Stimulated activated CD4-positive, alpha-beta T cell treated with anti-CD3 and anti-CD28 coated beads, Interleukin-12 subunit alpha, Interleukin-12 subunit beta, amount 100 ng/mL, for 24 hours (primary cell): ENCODE measurements at places on chromosomes 5 and 9.
A peak's percentile ranks its signal among the peaks of the same experiment; 100 is the strongest.

GRCh38 chr9:115551396-115551795 lies 433.4 kb upstream of the TNC start:
- DNase-seq: no peak

- DNase-seq: peak; percentile 63
These were observed at the start of gene KLF4 for GRCh38 chr9:107489687-107490605. Gene KLF4 (minus strand): TSS chr9:107489769. CDS start chr9:107489172, 597 bp downstream.

DNA sequence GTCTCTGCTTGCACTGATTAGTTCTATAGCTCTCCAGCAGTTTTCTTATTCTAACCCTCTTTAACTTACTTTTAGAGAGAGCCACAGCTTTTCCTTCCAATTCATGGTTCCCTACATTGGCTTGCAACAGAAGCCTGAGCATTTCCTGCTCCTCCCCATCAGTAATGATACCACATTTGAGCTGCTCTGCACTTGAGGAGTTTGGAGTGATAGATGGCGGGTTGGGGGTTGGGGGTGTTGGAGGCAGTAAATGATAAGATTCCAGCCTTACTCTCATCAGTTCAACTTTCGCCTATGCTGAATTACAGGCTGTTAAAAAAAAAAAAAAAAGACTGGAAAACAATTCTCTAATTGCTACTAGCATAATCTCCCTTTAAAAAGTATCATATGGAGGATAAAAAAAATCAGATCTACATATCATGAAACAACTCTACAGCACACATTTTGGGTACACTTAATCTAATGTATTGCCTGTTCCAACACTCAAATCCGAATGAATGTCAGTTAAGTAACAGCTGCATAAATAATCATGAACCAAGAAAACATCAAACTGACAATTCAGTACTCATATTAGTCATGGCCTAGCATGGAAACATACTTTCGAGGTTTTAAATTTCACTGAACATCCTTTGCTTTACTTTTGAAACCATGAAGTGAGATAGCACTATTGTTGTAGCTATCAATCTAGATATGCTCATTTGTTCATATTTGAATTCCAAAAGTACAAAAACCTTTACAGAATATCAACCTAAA lies 224.7 kb downstream of the NFIB start:
- no peak for DNase-seq

DNA sequence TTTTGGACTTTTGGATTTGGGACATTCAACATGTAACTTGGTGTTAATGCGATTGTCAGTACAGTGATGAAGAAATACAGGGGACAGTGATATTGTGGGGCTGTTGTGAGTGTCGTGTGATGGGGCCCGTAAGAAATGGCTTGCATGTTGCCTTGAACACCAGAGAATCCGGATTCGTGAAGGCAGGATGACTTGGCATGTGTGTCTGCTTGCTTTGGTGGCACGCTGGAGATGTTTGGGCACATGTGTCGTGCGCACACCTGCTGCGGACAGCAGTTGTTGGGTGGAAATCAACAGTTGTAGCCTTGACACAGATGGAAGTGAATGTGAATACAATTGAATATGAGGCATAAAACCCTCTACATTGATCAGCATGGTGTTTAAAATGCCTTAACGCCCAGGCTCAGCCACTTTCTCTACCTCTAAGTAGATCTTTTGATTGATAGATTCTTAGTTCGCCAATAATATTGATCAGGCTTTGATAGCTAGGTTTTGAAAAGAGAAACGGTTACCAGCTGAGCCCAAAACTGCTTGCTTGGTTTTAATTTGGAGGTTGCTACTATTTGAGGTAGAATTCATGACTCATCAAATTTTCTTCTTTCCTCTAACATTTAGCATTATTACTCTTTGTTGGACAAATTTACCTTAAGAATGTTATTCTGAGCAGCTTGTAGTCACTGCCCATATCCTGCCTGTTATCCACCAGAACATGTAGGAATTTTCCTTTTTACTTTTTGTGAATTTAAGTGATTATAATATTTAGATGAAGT lies 94.4 kb downstream of the TRIO start:
- DNase-seq: no peak
